ENCODE measurements at places on chromosomes 6 and 20. TPM values are rescaled to one million over a fixed set of nuclear protein-coding genes. Genes with fewer than 3 reads are reported as not detected.
A peak's percentile ranks its signal among the peaks of the same experiment; 100 is the strongest.

GRCh38 chr6:111662072-111662793, 56.6 kb upstream of the TRAF3IP2 start:
- no peak for DNase-seq

- no peak for DNase-seq
Observed at GRCh38 chr20:41960166-41960565, 342.0 kb upstream of the CHD6 start.

Gene CEP250
- total RNA-seq = 37.3 TPM

- no peak for DNase-seq
Observed at GRCh38 chr6:41074692-41075436, 2.1 kb downstream of the NFYA start.

Gene SNAP91
- not detected for total RNA-seq

DNA sequence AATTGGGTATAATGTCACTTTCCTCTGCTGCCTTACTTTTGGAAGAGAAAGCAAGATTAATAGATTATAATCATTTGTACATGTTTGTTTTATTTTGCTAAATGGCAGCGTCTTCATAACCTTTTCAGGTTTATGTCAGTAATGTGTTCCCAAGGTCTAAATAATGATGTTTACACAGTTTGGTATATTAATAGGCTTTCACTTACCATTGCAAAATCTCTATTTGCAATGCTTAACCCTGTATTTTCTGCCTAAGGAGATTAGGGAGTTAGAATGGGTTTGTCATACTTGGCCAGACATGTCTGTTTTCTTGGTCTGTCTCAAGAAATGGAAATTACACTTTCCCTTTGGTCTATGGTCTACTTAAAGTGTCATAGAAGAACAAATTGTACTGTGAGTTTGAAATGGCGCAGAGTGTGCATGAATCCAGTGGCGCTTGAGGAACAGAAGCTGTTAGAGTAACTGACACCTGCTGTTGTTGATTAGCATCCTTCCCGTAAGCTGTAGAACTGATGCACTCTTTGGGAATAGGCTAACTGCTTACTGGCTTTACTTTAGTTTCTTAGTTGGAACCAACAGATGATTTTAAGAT, 261.1 kb downstream of the SAMD5 start:
- no peak for DNase-seq

- no peak for DNase-seq
Observed at GRCh38 chr20:62289898-62290297, 12.9 kb upstream of the ADRM1 start.

DNA sequence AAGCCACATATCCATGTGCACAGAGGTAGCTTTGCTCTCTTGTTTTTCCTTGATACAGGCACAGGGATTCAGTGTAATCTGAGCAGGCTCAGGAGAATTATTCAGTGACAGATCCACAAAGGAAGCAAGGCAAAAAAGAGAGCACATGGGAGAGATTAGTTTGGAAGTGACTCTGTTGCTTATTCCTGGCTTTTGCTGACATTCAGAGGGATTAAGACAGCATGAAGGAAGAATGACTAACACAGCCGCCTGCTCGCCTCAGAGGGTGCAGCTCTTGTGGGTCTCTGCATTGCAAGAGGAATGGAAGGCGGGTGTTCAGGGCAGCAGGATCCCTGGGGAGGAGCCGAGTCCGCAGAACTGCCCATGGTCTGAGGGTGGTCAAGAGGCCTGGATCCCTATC, 203.4 kb upstream of the KCNQ5 start:
- peak; percentile 87 for DNase-seq

- DNase-seq = no peak
Observed at GRCh38 chr6:412146-412886, 20.8 kb downstream of the IRF4 start.

GRCh38 chr6:161549977-161550655, 276.3 kb upstream of the AGPAT4 start:
- no peak for DNase-seq

DNA sequence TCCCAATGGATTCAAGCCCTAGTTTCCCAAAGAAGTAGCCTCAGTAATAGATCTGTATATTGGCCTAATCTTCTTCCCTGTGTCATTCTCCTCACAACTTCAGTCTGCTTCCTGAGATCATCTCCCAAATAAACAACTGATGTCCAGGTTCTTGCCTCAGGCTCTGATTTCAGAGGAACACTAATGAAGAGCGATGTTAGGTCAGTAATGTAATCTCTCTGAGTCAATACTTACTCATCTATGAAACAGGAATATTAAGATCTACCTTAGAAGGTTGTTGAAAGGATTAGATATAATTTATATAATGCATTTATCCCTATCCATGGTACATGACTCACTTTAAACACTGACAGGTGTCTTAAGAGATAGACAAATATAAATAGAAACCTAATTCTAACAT, 246.0 kb upstream of the FLRT3 start:
- DNase-seq = peak; percentile 8

GRCh38 chr6:151701911-151702562, 105.4 kb upstream of the ESR1 start:
- DNase-seq = no peak

DNA sequence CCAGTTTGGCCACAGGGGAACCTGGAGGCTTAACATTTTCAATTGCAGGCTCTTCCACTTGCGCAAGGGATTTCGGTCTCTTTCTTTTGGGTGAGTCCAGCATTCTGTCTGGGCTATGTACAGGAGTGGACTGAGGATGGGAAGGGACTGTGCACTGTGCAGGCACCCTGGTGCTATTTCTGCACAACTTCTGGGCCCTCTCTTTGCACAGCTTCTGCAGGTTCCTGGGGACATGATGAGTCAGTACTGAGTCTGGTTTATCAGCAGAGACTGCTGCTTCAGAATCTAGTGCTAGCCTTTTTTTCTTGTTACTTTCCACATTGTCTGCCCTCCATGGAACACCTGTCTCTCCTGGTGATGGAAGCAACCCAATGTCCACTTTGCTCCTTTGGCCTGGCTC, 78.5 kb upstream of the ASF1A start:
- no peak for DNase-seq

Data from MG63 (cell line).